NCI-H774 (cell line): ENCODE measurements at places on chromosomes 4 and X.

GRCh38 chr4:186345184-186345583 is 79.2 kb downstream of the F11 start:
- no peak for DNase-seq

GRCh38 chr4:82898322-82899243 is 2.0 kb upstream of the THAP9 start:
- DNase-seq: no peak

- DNase-seq: no peak
Measured at GRCh38 chr4:144597171-144597570, 48.8 kb upstream of the HHIP start.

DNA sequence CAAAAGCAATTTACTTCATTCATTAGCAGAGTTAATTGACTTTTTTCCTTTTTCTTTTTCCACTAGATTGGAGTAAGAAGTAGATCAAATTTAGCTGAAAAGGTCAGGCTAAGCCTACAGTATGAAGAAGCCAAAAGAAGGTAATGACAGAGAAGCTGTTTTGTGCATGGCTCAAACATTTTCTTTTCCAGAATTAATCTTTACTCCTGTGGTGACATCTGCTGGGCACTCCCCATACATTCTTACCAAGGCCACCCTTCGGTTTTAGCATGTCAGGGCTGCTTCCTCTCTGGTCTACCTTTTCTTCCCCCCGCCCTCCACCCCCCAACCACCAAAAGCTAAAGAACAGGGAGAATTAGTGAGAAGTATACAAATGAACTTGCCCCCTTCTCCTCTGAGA is 70.2 kb downstream of the CLDN22 start:
- no peak for DNase-seq

DNA sequence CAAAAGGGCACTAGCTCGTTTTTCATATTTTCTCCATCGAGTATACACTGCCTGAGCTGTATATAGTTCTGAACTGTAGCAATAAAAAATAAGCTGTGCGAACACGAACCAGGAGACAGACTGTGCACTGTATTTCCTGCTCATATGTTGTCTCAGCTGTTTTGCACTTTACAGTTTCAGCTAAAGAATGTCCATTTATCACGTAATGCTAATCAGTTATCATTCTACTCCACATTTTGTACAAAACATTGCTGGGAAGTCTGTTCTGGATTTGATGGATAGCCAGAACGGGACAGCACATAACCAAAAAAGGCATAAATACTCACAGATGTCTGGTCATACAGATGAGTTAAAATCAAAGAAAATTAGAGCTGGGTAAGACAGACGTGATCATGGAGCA is 315.5 kb upstream of the ADGRL3 start:
- no peak for DNase-seq

GRCh38 chr4:153266988-153267387 is 62.7 kb downstream of the TRIM2 start:
- DNase-seq: no peak

DNA sequence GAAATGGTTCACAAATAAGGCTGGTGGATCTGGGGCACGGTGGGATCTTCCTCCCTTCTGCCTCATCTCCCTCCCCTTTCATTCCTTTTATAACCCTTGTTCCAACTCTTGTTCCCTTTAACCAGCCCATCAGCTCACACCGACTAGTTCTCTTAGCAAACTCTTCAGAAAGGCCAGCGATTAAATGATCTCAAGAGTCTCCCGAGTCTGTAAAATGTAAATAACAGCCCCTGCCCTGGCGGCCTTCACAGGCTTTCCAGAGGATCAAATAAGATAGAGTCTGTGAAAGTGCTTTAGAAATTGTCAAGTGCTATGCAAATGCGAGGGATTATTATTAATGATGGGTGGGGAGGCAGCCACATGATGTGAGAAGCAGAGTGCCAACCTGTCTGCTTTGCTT is 27.1 kb downstream of the TSC22D3 start:
- DNase-seq: no peak

DNA sequence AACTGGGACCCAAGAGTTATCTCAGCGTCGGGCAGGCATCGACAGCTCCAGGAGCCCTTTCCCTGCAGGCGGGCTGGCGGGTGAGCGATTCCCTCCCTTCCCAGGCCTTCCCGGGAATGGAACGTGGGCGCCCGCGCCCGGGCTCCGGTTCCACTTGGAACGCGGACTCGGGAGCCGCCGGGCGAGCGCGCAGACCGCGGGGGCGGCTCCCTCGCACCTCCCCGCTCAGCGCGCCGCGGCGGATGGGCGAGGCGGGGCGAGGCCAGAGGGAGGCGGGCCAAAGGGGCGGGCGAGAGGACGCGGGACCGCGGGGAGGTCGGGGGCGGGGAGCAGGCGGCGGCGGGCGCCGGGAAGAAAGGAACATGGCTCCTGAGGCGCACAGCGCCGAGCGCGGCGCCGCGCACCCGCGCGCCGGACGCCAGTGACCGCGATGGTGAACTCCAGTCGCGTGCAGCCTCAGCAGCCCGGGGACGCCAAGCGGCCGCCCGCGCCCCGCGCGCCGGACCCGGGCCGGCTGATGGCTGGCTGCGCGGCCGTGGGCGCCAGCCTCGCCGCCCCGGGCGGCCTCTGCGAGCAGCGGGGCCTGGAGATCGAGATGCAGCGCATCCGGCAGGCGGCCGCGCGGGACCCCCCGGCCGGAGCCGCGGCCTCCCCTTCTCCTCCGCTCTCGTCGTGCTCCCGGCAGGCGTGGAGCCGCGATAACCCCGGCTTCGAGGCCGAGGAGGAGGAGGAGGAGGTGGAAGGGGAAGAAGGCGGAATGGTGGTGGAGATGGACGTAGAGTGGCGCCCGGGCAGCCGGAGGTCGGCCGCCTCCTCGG is at the start of gene PKD2:
Gene PKD2 (plus strand): TSS at position 332 of the 818 bp plus-strand sequence. CDS start 99 bp downstream, at position 431.
- DNase-seq: peak; percentile 49

DNA sequence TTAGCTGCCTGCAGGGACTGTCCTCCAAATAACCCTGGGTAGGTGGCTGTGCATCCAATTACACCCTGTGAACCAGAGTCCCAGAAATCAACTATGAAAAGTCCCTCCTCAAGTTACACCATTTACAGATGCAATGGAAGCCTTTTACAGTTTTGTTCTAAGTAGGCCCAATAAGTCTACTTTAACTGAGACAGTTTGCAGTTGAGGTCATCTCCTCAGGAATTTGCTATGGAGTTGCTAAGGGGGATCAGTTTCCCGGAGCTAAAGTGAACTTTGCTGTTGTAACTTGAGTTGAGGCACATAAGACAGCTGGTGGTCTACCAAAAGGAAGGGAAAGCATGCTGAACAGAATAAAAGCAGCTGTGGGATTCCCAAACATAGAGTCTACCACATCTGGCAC is 121.6 kb upstream of the STK26 start:
- no peak for DNase-seq
